ENCODE measurements at places on chromosomes 13 and 19.

DNA sequence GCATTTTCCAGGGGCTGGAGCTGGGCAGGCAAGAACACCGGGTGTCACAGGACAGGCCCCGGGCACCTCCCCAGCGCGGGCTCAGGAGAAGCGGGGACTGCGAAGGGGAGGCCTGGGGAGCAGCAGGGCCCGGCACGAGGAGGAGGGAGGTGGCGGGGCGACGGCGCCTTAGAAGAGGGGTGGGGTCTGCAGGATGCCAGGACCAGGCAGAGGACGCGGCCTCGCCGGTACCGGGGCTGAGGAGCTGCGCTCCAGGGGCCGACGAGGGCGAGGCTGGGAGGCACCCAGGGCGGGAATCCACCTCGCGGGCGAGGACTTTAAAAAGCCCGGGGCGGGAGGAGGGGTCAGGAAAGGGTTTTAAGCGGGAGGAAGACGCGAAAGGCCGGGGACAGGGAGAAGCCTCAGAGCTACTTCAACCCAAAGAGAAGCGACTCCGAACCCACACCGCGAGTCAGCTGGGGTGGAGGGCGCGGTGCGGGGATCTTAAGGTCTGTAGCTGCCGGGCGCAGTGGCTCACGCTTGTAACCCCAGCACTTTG is 665 bp downstream of the ZNF347 start:
- peak; percentile 8 for DNase-seq

GRCh38 chr19:1853295-1854038 is 5.2 kb upstream of the REXO1 start:
- DNase-seq: peak; percentile 75

- peak; percentile 28 for DNase-seq
Measured at GRCh38 chr19:53868091-53868891, 608 bp downstream of the MYADM start.

DNA sequence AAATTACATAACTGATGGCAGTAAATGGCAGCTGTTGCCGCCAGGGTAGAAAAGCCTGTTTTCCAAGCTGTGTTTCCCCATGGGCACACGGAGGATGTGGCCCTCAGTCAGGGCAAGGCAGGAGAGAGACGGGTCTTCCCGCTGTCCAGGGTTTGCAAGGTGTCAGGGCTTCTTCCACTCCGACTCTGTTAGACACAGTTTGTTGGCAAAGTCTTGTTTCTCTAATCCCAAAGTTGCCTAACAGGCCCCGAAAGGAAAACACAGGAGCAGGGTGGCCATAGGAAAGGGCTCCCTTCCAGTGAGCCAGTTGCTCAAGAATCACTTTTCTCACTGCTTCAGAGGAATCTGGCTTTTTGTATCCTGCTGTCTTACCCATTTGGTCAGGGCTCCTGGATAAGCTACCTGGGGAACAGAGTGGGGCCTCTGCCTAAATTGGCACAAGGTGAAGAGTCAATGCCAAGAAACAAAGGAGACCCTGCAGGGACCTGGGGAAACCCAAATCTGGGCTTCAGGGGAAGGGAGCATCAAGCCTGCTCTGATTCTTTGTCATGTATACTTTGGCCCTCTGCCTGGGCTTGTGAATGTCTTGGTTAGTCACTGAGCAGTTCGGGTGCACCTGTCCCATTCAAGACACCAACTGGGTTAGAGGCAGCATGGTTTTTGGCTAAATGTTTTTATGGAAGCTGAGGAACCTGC is 29.0 kb upstream of the CXCL17 start:
- DNase-seq: no peak

DNA sequence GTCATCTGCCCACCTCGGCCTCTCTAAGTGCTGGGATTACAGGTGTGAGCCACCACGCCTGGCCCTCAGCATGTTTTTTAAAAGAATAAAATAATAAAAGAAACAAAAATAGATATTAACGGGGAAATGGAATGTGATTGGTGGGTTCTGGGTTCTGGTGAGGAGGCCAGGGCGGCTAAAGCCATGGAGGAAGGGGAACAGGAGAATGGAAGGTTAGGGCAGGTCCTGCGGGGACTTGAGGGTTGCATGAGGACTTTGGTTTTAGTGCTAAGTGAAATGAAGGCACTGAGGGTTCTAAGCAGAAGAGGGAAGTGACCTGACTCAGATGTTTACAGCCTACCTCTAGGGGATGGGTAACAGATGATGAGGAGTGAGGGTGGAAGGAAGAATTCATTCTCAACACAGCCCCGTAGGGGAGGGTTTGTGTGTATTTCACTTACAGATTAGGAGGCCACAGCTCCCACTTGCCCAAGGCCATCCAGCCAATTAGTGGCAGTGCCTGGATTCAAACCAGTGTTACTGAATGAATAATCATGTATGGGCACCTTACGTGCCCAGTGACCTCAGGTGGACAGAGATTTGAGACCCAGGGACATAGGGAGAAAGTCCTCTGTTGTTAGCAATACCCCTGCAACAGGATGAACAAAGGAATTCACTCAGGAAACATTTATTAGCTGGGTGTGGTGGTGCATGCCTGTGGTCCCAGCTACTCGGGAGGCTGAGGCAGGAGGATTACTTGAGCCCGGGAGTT is 6.7 kb upstream of the MRPL4 start:
- DNase-seq: no peak

DNA sequence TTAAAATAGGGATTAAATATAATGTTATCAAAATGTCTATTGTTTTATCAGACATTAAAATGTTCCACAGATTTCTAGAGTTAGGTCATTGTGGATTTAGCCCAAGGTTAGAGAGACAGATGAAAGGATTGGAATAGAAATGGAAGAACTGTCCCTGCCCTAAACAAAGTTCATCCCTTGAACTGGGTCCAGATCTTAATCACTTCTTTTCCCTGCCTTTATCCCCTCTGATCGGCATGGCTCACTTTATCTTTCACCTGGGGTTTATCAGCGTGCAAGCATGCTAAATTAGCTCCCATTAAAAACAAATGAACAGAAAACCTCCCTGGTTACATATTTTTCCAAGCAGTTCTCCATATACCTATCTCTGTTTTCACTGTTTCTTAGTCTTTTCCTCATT is 23.4 kb upstream of the ARGLU1 start:
- no peak for DNase-seq

DNA sequence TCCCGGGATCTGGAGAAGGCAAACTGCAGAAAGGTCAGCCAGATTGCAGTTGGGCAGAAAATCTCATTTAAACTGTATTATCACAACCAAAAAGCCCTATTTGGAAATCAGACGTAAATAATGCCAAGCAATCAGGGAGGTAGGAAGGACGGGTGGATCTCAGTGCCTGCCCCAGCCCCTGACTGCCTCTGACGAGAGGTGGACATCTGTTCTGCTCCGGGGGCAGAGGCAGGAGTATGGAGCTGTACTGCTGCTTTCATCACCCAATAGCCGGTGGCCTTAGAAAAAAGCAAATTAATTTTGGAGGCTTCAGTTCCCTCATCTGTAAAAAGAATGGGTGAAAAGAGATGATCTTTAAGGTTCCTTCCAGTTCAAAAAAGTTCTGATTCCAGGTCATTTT is 43.6 kb upstream of the WASF3 start:
- no peak for DNase-seq

DNA sequence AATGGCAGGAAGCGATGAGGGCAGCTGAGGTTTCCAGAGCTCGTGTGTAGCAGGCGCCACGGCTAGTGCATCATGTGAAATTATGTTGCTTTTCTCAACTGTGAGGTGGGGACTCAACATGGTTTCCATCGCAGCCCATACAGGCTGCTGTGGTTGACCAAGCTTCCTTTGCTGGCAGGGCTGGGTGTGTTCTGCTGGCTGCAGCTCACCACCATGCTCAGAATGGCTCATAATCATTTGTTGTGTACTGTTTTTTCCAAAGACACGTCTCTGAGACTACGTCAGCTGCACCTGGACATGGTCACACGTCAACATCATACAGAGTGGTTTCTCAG is 16.1 kb upstream of the RASA3 start:
- peak; percentile 84 for DNase-seq

- DNase-seq: no peak
Measured at GRCh38 chr13:105442949-105443699, 1092.3 kb downstream of the EFNB2 start.

DNA sequence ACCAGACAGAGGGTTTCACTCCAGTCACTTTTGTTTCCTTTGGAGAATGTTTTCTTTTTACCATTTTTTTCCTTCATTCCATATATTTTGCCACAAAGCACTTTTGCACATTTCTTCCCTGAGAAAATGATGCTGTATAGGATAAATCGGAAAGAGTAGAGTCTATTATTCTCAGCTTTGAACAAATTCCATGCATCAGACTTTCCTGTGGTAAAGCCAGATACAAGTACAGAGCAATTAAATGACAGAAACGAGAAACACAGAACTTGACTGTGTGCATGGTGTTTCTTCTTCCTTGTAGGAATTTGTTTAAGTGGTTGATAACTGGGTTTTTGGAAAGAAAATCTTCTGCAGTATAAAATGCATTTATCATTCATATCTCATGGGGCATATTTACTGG is 107.4 kb upstream of the CSNK1A1L start:
- DNase-seq: no peak

DNA sequence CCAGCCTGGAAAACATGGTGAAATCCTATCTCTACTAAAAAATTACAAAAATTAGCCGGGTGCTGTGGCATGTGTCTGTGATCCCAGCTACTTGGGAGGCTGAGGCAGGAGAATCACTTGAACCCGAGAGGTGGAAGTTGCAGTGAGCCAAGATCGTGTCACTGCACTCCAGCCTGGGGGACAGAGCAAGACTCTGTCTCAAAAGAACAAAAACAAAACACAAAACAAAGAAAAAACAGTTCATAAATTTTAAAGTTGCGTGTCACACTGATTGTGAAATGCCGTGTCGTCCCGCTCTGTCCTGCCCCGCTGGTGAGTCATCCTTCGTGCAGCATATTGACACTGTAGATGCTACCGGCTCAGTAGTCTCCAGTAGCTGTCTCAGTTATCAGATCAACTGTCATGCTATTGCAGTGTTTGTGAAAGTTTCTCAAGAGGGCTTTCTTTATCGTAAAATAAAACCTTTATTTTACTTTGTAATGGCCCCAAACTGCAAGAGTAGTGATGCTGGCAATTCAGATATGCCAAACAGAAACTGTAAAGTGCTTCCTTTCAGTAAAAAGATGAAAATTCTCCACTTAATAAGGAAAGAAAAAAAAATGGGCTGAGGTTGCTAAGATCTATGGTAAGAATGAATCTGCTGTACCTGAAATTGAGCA is 36.4 kb upstream of the IGFL1 start:
- no peak for DNase-seq

- no peak for DNase-seq
Measured at GRCh38 chr13:40058757-40059236, 403.3 kb downstream of the COG6 start.

DNA sequence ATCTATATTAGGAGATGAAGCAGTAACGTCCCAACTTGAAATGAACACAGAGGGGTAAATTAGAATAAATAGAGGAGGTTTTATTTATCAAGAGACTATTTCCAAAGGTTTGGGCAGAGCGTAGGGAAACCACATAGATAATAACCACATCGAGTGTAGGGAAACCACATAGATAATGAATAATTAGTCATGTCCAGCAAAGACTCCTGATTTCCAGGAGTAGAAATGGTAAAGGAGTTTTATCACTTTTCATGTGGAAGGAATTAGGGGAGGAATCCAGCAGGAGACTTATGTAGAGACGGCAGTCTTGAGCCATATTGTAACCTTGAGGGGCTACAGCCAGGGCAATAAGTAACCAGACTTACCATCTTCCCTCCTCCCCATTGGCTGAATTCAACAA is 136.3 kb upstream of the CSNK1A1L start:
- no peak for DNase-seq

GRCh38 chr13:21813844-21814243 is 143.0 kb downstream of the FGF9 start:
- DNase-seq: no peak

Measured in activated gamma-delta T cell treated with Interleukin-2 at 50 U/mL for 16 hours (primary cell).